ENCODE measurements at places on chromosomes 2 and 18.

DNA sequence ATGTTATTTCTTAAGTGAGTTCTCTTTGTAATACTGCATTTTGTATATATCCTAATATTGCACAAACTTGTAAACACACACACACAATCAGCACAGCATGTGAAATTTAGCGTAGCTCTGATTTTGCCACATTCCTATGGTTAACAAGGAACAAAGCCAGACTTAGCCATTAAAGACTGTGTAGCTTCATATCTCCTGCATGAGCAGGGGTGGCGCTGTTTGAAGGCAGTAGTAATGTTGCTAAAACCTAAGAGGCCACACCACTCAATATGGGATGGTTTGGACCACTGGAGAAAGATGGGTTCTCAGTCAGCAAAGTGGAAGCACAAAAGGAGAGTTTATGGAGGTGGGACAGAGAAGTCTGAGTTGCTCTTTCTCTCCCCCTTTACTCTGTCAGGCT lies 61.1 kb upstream of the RND3 start:
- no peak for DNase-seq
- no peaks in the 10 kb centered on the region for H3K27me3 ChIP-seq
- no peaks in the 10 kb centered on the region for H3K36me3 ChIP-seq
- H3K4me1 ChIP-seq, result peaks cover 5% of the 10 kb centered on the region
- no peak overlapping the region for H3K4me3 ChIP-seq

DNA sequence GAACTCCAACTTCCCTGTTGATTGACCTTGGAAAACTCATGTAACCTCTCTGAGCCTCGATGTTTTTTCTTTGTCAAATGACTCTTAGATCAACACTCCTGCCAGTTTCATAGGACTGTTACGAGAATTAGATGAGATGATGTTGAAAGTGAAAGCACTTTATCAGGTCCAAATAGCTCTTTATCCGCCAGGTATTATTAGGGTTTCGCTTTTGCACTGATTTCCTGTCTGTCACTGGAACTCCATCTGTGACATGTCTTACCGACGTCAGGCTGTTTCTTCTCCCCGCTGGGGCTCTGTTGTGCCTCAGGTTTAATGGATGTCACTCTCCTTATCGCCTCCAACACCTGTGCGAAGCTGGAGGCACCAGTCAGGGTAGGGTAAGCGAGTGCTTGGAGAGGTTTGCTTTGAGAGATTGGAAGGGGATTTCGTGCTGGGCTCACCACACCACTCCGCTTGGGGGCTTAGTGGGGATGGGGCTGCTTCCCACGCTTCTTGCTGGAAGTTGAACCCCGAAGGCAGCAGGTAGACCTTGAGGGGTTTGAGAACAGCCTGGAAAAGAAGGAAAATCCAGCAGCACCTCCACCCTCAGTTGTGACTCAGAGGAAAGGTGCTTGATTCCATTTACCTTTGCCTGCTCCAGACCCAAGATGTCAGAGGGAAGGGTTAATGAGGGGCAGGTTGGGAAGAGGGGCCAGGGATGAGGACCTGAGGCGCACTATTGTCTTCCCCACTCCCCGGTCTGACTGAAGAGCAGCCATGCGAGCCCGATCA lies 4.3 kb downstream of the GAD1 start:
- H3K36me3 ChIP-seq, result no peaks in the 10 kb centered on the region
- H3K27me3 ChIP-seq, result peaks cover 89% of the 10 kb centered on the region
- H3K4me3 ChIP-seq, result peak overlapping the region; percentile 16
- peaks cover 49% of the 10 kb centered on the region for H3K4me1 ChIP-seq

GRCh38 chr2:223475901-223476300 lies 126.3 kb downstream of the SCG2 start:
- H3K27me3 ChIP-seq, result no peaks in the 10 kb centered on the region
- peaks cover 14% of the 10 kb centered on the region for H3K4me1 ChIP-seq
- no peak overlapping the region for H3K4me3 ChIP-seq
- no peak for DNase-seq
- H3K27ac ChIP-seq, result no peak overlapping the region

DNA sequence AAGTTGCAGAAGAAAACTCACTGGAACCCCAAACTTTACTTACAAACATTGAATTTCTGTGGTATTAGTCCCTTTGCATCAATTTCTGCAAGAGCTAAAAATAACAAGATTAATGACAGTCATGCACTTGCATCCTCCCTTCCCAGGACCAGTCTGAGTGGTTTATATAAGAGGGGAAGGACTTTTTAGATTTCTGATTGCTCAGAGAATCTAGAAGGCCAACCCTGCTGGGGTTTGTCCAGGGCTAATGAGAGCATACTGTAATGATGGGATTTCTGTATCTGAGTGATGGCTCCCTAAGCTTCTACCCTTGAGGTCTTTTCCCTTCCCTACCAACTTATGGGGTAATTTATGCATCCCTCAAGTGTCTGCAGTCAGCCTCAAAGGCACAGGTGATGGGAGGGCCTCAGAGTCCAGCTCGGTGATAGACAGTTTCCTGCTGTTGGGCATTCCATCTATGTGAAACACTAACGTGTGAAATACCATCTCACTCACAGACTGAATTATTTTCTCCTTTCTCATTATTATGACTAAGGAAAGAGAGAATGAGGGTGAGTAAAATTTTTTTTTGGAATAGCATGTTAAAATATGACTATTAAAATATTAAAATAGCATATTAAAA lies 556.3 kb downstream of the RIT2 start:
- H3K36me3 ChIP-seq, result no peaks in the 10 kb centered on the region
- H3K4me3 ChIP-seq, result no peak overlapping the region
- no peaks in the 10 kb centered on the region for H3K4me1 ChIP-seq
- H3K27ac ChIP-seq, result no peak overlapping the region
- DNase-seq, result no peak

DNA sequence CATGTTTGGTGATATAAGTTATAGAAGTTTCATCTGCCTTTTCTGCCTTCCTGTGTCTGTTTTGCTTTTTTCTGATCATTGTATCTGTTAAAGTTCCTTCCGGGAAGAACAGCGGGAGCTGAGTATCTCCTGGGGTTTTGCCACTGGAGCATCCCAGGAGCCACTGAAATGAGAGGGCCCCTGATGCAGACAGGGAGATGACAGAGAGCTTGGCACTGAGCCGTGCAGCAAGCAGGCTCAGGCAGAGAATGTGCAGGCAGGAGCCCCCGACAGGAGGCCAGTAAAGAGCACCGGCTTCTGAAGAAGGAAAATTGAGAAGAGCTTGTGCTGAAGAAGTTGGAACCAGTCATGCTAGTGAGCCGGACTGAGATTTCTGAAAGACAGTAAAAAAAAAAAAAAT lies 137.8 kb downstream of the TDRD15 start:
- no peak overlapping the region for H3K4me3 ChIP-seq
- H3K4me1 ChIP-seq, result peaks cover 20% of the 10 kb centered on the region
- H3K27me3 ChIP-seq, result no peaks in the 10 kb centered on the region
- no peaks in the 10 kb centered on the region for H3K36me3 ChIP-seq
- H3K27ac ChIP-seq, result no peak overlapping the region
- peak; percentile 34 for DNase-seq

- H3K4me3 ChIP-seq, result no peak overlapping the region
- peaks cover 19% of the 10 kb centered on the region for H3K27me3 ChIP-seq
- no peak overlapping the region for H3K27ac ChIP-seq
- H3K4me1 ChIP-seq, result peaks cover 6% of the 10 kb centered on the region
- H3K36me3 ChIP-seq, result no peaks in the 10 kb centered on the region
Measured at GRCh38 chr2:101341901-101342624, 33.6 kb upstream of the RNF149 start.

- no peak overlapping the region for H3K27ac ChIP-seq
- no peaks in the 10 kb centered on the region for H3K4me1 ChIP-seq
- H3K4me3 ChIP-seq, result no peak overlapping the region
- DNase-seq, result no peak
Measured at GRCh38 chr2:79831961-79832360, 319.1 kb downstream of the CTNNA2 start.

DNA sequence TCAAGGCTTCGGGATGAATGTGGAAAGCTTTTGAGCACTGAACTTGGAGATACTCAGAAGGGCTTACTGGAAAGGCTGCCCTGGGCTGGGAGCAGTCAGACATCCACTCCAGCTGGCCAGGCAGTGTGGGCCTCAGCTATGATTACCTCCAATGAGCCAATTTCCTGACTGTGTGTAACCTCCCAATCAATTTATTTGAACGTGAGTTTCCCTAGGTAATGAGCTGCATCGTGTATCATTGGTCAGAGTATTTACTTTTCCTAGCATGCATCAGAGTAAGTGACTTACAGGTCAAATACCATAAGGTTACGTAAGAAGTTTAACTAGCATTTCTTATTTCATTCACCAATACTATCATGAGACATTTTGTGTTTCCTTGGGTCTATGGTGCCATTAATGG lies 11.0 kb upstream of the CTAGE1 start:
- peaks cover 8% of the 10 kb centered on the region for H3K4me1 ChIP-seq
- no peak overlapping the region for H3K27ac ChIP-seq
- no peak for DNase-seq
- H3K36me3 ChIP-seq, result no peaks in the 10 kb centered on the region
- no peak overlapping the region for H3K4me3 ChIP-seq

DNA sequence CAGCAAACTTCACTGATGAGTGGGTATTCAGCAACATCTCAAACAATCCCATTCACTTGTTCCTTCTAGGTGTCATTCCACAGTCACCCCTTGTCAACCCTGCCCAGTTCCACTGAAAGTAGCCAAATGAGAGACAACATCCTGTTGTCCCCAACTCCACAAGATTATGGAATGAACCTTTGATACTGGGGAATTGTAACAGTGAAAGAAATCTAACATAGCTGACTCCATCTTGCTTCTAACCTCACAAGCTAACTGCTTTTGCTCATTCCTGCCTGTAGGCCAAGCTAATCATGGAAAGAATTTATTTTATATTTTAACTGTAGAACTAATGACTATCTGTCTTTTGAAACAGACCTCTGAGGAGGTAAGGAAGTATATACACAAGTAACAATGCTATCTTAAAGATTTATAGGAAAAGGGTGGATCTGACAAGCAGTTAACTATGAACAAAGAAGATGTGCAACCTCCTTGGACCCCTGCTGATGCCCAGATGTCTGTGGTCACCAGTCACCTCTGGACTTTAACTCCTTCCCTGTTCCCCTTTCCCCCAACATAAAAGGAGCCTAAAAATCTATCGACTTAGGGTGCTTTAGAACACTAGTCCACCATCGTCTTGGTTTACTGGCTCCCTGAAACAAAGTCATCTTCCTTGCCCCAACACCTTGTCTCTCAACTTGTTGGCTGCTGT lies 6.9 kb upstream of the ANXA4 start:
- H3K36me3 ChIP-seq, result no peaks in the 10 kb centered on the region
- DNase-seq, result peak; percentile 7
- no peak overlapping the region for H3K4me3 ChIP-seq
- no peak overlapping the region for H3K27ac ChIP-seq
- H3K27me3 ChIP-seq, result peaks cover 3% of the 10 kb centered on the region
- H3K4me1 ChIP-seq, result peaks cover under 1% of the 10 kb centered on the region

- DNase-seq, result no peak
- peaks cover 34% of the 10 kb centered on the region for H3K4me1 ChIP-seq
- no peaks in the 10 kb centered on the region for H3K27me3 ChIP-seq
- H3K27ac ChIP-seq, result no peak overlapping the region
Measured at GRCh38 chr2:168182550-168183249, 64.7 kb downstream of the STK39 start.

- no peaks in the 10 kb centered on the region for H3K36me3 ChIP-seq
- no peak overlapping the region for H3K4me3 ChIP-seq
- H3K27me3 ChIP-seq, result no peaks in the 10 kb centered on the region
- H3K4me1 ChIP-seq, result peaks cover 30% of the 10 kb centered on the region
- no peak for DNase-seq
Measured at GRCh38 chr18:525036-525797, 24.7 kb upstream of the COLEC12 start.

DNA sequence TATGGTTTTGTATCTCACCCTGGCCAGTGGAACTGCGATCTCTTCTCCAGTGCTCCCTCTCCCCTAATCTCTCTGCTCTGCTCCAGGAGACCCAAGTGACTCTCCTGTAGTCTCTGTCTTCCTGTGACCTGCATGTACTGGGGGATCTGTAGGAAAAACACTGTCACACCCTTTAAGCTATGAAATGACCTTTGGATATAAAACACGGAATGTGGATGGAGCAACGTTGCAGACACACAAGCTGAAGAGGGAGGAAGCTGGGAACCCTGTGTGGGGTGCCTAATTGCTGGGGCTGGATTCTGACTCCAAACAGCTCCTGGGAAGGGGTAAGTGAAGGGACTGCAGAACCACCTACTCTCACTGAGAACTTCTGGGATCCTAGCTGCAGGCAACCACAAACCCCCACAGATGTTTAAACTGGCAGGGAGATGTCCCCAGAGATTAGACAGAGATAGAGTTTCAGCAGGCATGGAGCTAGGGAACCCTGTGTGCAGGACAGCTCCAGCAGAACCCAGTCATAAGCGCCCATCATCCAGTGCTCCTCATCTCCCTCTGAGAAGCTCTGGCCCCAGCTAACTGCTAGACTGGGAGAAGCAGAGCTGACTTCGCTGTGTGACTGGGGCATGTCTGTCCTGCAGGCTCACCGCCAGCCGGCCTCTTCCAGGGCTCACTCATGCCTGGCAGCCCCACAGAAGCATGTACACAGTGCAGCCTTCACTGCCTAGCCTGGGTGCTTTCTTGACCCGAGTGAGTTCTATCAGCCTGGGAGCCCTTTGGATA lies 482.7 kb upstream of the SETBP1 start:
- H3K4me1 ChIP-seq, result peaks cover 19% of the 10 kb centered on the region
- no peaks in the 10 kb centered on the region for H3K36me3 ChIP-seq
- no peak for DNase-seq
- no peak overlapping the region for H3K27ac ChIP-seq

DNA sequence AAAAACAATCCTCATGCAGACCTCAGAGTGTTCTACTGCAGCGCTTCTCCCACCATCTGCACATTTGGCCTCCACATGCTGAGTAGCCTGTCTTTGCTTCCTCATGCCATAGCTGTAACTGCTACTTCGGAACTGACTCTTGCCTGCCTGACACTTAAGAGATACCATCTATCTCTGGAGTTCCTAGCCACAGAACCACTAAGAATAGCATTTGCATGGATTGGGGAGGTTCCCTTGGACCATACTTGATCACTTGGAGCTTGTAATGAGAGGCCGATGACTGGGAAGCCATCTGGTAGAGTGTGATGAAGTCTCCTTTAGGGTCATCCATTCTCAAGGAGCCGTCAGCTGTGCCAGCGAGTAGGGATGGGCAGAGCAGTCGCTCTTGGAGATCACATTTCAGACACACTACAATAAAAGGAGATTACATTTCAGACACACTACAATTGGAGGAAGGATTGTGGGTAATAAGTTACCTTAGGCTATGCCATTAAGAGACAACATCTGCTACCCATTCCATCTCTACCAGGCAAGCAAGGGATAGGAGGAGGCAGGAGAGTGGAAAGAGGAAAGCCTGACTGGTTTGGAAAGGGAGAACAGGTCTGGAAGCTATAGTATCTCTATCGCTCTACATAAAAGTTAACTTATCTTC lies 21.8 kb downstream of the DOK1 start:
- H3K27ac ChIP-seq, result no peak overlapping the region
- H3K4me3 ChIP-seq, result no peak overlapping the region
- DNase-seq, result no peak
- H3K36me3 ChIP-seq, result no peaks in the 10 kb centered on the region
- H3K27me3 ChIP-seq, result no peaks in the 10 kb centered on the region

- no peaks in the 10 kb centered on the region for H3K36me3 ChIP-seq
- no peaks in the 10 kb centered on the region for H3K4me1 ChIP-seq
- no peak overlapping the region for H3K27ac ChIP-seq
Measured at GRCh38 chr2:102321941-102322719, 10.8 kb downstream of the IL1RL1 start.

GRCh38 chr2:97997784-97998392 lies 2.1 kb upstream of the TMEM131 start:
- no peak overlapping the region for H3K4me3 ChIP-seq
- no peaks in the 10 kb centered on the region for H3K36me3 ChIP-seq
- no peak for DNase-seq
- peaks cover 21% of the 10 kb centered on the region for H3K4me1 ChIP-seq
- H3K27ac ChIP-seq, result no peak overlapping the region

- no peak for DNase-seq
- no peak overlapping the region for H3K4me3 ChIP-seq
- H3K36me3 ChIP-seq, result no peaks in the 10 kb centered on the region
- peak overlapping the region; percentile 8 for H3K27ac ChIP-seq
Measured at GRCh38 chr2:27074738-27075565, 3.5 kb upstream of the EMILIN1 start.

Measured in osteocyte (in vitro differentiated cells).